ENCODE measurements at places on chromosomes 13 and 19.

DNA sequence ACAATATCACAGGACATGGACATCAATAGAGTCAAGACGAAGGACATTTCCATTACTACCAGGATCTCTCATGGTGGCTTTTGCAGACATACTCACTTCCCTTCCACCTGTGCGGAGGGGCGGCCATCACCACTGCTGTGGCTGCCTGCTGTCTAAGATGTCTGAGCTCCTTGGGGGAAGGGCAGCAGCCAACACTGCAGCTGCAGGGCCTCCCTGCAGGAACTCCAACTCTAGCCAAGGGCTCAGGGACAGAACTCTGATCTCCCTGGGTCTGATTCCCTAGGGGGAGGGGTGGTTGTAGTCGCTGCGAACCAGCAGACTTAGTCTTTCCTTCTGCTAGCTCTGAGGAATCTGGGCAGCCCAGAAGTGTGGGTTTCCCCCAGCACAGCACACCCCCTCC is 78.9 kb upstream of the ANKRD10 start:
- DNase-seq = no peak

DNA sequence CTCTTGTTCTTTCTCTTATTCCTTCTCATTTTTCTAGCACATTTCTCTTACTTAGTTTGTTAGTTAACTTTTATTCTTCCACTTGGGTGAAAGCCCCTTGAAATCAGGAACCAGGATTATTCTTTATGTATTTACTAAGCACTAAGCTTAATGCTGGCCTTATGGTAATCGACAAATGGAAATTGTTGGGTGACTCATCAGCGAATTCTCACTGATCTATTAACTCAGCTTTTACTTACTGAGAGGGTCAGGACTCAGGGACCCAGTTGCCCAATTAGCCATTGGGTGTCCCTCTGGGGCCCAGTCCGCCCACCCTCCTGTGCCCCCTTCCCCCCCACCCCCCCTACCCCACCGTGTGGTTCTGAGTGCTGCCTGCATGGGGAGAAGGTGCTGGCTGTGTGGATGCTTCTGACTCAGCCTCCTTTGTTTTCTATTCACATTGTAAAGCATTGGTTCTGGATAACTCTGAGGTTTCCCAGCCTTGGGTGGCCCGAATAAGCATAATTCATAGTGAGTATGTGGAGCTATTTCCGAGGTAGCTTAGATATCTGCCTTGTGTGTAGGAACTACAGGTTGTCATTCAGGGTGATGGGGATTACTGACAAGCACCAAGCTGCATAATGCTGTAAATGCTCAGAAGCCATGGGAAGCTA is 240.9 kb downstream of the FGF9 start:
- no peak for DNase-seq

GRCh38 chr13:69243366-69243765 is 864.3 kb upstream of the ATXN8OS start:
- no peak for DNase-seq

DNA sequence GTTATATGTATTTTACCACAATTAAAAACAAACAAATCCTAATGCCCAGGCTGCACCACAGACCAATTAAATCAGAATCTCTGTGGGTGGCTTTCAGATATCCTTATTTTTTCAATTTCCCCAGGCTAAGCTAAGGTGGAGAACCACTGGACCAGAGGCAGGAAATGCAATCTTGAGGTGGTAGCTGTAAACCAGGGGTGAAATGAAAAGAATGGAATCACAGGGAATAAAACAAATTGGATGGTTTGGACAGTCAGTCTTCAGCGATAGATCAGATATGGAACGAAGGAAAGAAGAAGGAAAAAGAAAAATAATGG is 215.4 kb downstream of the KCNRG start:
- no peak for DNase-seq

- DNase-seq = no peak
These were observed 3.6 kb upstream of the HAS1 start for GRCh38 chr19:51727349-51727880.

DNA sequence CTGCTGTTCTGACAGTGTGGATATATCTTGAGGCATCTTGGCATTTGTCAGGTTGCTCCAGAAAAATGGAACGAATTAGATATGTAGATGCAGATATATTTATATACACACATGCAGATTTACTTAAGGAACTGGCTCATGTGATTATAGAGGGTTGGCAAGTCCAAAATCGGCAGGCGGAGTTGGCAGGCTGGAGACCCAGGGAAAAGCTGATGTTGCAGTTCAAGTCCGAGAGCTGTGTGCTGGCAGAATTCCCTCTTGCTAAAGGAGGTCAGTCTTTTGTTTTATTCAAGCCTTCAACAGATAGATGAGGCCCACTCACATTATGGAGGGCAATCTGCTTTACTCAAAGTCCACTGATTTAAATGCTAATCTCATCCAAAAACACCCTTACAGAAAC is 24.4 kb upstream of the CSNK1A1L start:
- no peak for DNase-seq

GRCh38 chr13:28410096-28410495 is 84.8 kb downstream of the FLT1 start:
- DNase-seq = no peak

- no peak for DNase-seq
These were observed 25.6 kb downstream of the BRCA2 start for GRCh38 chr13:32340914-32341313.

DNA sequence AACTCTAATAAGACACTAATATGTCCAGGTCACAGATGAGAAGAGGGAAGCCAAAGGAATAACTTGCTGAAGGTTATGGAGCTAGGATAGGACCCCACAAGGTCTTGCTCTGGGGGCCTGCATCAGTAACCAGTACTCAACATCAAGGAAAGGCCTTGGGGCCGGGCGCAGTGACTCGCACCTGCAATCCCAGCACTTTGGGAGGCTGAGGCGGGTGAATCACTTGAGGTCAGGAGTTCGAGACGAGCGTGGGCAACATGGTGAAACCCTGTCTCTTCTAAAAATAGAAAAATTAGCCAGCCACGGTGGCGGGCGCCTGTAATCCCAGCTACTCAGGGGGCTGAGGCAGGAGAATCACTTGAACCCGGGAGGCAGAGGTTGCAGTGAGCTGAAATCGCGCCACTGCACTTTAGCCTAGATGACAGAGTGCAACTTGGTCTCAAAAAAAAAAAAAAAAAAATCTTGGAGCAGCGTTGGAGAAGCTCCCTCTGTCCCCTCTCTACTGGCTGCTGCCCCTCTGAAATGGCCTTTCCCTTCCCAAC is 1.8 kb downstream of the LONP1 start:
- no peak for DNase-seq

DNA sequence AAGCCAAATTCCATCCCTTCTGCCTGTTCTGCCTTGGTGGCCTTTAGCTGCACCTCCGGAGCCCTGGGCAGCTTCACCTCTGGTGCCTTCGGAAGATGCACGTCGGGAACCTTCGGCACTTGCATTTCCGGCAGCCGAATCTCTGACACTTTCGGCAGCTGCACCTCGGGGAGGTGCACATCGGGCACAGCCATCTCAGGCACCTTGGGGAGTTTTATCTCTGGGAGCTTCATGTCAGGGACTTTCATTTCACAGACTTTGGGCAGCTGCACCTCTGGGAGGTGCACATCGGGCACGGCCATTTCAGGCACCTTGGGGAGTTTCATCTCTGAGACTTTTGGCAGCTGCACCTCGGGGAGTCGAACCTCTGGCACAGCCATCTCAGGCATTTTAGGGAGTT is 6.0 kb upstream of the HIPK4 start:
- DNase-seq = no peak

DNA sequence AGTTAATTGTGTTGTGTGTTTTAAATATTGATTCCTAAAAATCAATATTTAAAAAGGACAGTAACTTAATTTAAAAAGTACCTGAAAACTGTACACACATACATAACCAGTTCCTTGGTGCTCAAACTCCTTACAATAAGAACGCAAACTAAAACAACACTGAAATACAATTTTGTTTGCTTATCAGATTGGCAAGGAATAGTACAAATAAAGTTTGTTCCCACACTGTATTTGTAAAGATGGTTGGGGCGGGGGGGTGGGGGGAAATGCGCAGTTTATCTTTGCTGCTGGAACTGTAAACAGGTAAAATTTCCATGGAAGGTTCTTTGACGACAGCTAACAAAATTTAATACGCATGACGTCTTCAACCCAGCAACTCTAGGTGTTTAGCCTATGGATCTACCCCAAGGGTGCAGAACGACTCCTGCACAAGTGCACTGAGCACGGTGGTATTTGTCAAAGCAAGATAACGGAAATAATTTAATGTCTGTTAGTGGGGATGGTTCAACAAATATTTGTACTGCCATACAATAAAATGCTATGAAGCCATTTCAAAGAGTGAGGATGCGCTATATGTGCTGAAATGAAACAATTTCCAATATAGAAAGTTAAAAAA is 96.5 kb downstream of the ING1 start:
- DNase-seq = no peak

- DNase-seq = no peak
These were observed 1198.2 kb upstream of the PCDH20 start for GRCh38 chr13:62613819-62614218.

DNA sequence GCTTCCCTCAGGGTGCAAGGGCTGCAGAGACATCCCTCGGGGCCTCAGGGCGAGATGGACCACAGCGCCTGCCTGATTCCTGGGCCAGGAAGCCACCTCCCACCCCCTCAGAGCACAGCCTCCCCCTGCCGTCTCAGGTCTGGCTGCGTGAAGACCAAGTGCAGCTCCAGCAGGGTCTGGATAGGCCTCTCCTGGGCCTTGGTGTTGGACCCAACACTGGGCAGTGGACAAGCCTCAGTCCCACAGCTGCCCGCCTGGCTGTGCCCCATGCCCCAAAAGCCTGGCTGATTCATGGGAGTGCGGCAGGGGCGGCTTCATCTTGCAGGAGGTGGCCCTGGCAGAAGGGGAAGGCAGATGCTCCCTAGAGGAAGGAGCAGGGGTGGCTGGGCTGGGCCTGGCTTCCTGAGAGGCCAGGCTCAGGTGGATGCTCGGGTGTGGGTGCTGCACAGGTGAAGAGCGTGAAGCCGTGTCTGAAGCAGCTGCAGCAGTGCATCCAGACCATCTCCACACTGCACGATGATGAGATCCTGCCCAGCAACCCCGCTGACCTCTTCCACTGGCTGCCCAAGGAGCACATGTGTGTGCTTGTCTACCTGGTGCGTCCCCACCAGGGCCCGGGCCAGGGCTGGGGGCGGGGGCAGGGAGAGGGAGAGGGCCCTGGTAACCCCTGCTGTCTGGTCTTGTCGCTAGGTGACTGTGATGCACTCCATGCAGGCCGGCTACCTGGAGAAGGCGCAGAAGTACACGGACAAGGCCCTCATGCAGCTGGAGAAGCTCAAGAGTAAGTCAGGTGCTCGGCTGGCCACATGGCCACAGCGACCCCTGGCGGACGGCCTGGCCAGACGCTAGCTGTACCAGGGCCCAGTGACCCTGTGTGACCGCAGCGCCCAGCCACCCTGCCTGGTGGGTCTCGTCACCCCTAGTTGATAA is 21.7 kb downstream of the MAU2 start:
- DNase-seq = peak; percentile 48

- no peak for DNase-seq
These were observed 13.4 kb downstream of the TM6SF2 start for GRCh38 chr19:19259741-19260140.

GRCh38 chr13:106098778-106099177 is 436.7 kb downstream of the EFNB2 start:
- no peak for DNase-seq

- no peak for DNase-seq
These were observed 660 bp upstream of the MVB12A start for GRCh38 chr19:17419154-17419620.

DNA sequence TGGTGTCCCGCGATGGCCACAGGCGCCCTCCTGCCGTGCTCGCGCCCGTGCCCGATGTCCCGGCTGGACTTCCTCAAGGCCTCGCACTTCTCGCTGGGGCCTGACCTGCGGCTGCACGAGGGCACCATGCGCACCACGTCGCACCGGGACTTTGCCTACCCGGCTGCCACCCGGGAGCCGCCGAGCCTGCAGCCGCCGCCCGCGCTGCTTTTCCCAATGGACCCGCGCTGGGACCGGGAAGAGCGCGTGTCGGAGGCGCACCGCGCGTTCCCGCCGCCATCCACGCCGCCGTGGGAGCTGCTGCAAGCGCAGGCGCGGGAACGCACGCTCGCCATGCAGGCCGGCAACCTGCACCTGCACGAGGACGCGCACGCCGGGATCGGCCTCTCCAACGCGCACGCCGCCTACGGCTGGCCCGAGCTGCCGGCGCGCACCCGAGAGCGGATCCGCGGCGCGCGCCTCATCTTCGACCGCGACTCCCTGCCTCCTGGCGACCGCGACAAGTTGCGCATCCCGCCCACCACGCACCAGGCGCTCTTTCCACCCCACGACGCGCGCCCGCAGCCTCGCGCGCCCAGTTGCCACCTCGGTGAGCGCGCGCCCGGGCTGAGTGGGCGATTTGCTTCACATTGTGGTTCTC is 12.1 kb upstream of the PEX11G start:
- DNase-seq = no peak

GRCh38 chr13:27981006-27981708 is 7.3 kb downstream of the URAD start:
- no peak for DNase-seq

GRCh38 chr13:82070416-82070815 is 1729.5 kb upstream of the SPRY2 start:
- no peak for DNase-seq

GRCh38 chr13:27622102-27622820 is 569 bp downstream of the POLR1D start:
- DNase-seq = no peak

GRCh38 chr13:28529836-28530235 is 34.9 kb upstream of the FLT1 start:
- DNase-seq = no peak

GRCh38 chr13:112969692-112970338 is 801 bp downstream of the MCF2L start:
- DNase-seq = no peak

DNA sequence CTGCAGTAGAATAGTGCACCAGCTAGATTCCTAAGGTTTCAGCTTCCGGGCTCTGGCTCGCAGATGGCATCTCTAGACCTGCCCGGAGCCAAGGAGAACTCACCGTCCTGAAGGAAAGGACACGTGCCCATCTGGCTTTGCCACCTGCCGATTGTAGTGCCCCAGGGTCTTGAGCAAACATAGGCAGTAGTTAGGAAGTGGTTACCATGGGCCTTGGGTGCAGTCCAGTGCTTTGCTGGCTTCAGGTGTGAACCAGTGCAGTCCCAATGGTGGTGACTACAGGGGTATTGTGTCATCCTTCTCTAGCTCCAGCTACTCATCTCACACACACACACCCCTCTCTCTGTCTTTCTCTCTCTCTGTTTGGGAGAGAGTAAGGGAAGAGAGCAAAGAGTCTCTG is 61.4 kb upstream of the TEX29 start:
- DNase-seq = no peak

GRCh38 chr19:45876411-45877197 is 9.3 kb downstream of the IRF2BP1 start:
- no peak for DNase-seq

- peak; percentile 27 for DNase-seq
These were observed 1.5 kb downstream of the SLC25A23 start for GRCh38 chr19:6457958-6458694.

- DNase-seq = no peak
These were observed 1.9 kb upstream of the RASA3 start for GRCh38 chr13:114134111-114134943.

- peak; percentile 35 for DNase-seq
These were observed 3.9 kb downstream of the TMEM147 start for GRCh38 chr19:35549174-35549788.
